NCI-H1105 (cell line): ENCODE measurements at places on chromosomes 7 and 10.
A peak's percentile ranks its signal among the peaks of the same experiment; 100 is the strongest.

DNA sequence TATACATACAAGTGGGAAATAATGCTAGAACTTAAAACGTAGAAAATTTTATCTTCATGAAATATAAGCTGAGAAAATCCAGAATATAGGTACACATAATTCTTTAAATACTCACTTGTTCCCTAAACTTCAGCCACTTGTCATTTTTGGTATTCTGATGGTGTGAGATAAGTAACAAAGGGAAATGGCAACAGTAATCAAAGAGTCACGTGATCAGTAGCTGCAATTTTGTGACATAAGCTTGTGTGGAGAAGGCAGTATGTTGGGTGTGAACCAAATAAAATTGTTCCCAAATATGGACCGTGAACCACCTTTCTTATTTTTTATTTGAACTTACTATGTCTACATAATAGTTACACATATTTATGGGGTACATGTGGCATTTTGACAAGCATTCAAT is 650.3 kb upstream of the ADARB2 start:
- DNase-seq, result no peak

- DNase-seq, result no peak
Measured at GRCh38 chr10:69738071-69738470, 63.6 kb upstream of the COL13A1 start.

DNA sequence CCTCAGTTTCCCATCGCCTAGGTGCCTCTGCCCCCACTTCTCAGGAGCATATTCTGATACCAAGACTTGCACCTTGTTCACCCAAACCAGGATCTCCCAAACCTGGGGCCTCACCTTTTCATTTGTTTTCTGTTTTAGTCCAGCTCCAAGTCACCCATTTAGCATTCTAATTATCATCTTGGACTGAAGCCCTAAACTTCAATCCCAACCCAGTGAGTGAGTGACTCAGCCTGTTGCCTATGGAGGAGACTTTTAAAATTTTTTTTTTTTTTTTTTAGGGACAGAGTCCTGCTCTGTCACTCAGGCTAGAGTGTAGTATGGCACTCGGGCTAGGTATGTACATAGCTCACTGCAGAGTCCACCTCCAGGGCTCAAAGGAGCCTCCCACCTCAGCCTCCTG is 378.9 kb upstream of the AUTS2 start:
- no peak for DNase-seq

DNA sequence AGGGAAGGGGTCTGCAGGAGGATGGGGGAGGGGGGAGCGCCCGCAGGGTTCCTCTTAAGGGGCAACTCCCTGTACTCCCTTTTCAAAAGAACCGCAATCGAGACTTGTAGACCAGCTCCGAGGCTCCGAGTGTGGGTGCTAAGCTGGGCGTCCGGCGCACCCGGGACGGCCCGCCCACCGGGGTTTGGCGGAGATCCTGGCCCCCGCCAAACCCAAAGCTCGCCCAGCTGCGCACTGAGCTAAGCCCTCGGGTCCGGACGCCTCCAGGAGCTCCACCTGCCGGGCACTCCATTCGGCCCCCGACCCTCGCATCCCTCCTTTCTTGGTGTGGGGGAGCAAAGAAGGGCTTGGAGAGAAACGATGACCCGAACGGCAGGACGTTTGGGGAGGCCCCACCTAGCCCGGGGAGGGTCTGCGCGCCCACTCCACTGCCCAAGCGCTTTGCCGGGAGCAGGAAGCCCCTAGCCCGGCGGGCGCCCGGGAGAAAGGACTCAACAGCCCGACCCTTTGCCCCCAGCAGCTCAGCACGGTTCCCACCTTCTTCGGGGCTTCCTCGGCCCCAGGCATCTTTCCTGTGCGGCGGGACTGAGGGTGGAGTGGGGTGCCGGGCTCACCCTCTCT is 651 bp downstream of the AFAP1L2 start:
- no peak for DNase-seq

GRCh38 chr7:10662982-10663884 is 310.4 kb upstream of the PHF14 start:
- no peak for DNase-seq

DNA sequence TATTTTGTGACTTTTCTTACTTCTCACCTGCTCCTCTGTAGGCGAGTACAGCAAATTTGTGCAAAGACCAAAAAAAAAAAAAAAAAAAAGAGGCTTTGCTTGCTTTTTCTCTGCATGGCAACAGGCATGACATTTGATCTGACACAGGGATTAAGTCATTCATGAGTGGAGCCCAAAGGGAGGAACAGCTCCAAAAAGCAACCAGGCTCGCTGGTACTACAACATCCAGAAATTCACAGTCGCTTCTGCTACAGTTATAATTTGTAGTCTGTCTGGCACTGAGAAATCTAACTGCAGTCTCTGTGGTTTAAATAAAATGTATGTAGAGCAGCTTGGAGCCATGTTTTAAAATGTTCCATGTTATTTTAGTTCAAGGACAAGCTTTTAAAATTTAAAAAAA is 31.7 kb downstream of the MKX start:
- DNase-seq, result no peak

GRCh38 chr10:80201608-80202141 is 3.7 kb downstream of the ANXA11 start:
- no peak for DNase-seq

GRCh38 chr7:96486681-96487080 is 164.8 kb upstream of the SLC25A13 start:
- no peak for DNase-seq

DNA sequence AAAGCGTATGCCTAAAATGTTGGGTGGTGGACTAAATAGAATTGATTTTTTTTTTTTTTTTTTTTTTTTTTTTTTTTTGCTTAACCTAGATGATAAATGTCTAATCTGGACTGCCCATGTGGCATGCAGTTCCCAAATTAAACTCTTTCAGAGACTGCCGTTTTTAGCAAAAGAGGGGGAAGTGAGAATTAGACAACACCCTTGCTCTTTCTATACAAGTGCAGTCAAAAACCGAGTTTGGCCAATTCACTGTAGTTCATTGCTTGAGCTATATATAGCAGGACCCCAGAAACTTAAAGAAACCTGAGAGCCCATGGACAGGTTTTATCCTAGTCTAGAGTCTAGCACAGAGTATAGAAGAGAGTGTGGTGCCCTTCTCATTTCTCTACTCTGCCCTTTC is 141.9 kb downstream of the GRM3 start:
- no peak for DNase-seq

GRCh38 chr7:20510573-20510900 is 104.9 kb upstream of the ABCB5 start:
- no peak for DNase-seq

- no peak for DNase-seq
Measured at GRCh38 chr10:129058664-129059155, 408.3 kb upstream of the MGMT start.

DNA sequence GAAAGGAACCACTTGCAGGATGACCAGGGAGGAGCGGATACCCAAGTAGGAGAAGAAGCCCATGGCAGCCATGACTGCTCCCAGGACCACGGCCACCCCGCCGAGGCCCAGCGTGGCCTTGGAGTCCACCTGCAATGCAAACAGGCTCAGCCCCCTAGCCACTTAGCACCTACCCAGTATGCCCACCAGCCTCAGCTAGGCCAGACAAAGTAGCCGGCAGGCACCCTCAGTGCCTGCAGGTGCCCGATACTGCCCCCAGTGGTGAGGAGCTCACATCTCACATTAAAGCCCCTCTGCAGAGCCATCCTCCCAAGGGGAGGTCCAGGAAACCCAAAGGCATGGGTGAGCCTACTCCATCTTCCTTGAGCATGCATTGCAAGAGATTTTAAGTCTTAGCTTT is 6.6 kb downstream of the NPC1L1 start:
- peak; percentile 6 for DNase-seq

DNA sequence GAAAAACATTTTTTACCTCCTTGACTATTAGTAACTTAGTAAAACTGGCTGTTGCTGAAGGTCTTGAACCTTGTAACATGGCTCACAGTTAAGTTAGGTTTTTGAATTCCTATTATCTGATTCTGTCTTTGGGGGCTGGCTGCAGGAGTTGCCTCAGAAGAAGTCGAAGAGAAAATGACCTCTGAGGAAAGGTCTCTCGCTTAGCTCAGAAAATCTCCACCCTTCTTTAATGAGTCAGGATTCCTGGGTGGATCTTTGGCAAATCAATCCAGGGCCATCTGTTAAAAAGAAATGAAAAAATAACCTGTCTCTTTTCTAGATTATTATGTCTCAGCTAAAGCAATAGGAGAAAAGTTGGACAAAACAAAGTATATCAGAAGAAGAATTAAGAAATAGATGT is 267.8 kb upstream of the SEMA3C start:
- DNase-seq, result no peak

GRCh38 chr7:139332697-139333359 is 8.3 kb upstream of the FMC1 start:
- no peak for DNase-seq

- no peak for DNase-seq
Measured at GRCh38 chr10:13877154-13877909, 290.6 kb downstream of the PRPF18 start.

- DNase-seq, result no peak
Measured at GRCh38 chr10:78348411-78349164, 314.9 kb downstream of the RPS24 start.

DNA sequence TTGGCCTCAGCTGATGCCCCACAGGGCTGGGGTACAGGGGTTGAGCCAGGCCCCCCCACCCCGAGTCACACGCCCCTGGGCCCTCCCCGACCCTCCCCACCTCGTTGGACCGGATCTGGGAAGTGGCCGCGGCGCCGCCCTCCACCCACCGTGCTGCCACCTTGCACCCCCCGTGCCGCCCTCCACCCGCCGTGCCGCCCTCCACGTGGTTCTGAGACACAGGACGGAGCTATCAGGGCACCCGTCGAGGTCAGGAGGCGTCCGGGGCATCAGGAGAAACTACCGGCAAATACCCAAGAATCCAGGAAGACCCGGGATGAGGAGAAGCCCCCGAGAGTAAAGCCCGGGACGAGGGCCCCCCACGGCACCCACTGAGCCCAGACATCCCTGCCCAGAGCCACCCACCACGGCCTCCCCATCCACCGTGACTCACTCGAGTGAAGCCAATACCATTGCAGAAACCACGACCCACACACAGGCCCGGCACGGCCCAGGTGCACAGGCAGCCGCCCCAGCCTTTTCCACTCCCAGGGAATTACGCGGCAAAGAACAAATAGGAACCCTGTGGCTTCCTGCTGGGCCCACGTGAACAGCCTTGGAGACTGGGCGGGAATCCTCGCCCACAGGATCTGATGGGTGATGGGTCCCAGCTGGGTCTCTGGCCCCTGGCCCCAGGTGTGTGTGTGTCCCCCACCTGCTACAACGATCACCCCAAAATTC is 34.0 kb downstream of the ADAP1 start:
- no peak for DNase-seq

DNA sequence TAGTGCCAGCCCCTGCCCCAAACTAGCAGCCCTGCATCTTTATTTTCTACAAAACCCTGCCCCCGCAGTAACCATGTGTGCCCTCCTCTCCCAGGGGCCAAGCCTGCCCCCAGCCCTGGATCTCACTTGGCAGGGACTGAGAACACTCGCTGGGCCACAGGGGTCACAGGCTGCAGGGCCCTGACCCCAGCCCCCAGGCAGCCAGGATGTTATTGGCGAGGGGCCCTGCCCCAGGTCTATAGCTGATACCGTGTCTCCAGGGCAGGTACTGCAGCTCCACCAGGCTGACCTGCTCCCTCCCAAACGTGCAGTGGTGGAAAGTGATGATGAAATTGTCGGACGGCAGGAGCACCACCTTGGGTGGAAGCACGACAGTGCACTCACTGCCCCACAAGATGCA is 35.9 kb upstream of the TUBB8 start:
- DNase-seq, result no peak

GRCh38 chr10:79063661-79064492 is 4.9 kb upstream of the ZMIZ1 start:
- DNase-seq, result no peak

- no peak for DNase-seq
Measured at GRCh38 chr7:42709284-42709683, 202.6 kb downstream of the C7orf25 start.

DNA sequence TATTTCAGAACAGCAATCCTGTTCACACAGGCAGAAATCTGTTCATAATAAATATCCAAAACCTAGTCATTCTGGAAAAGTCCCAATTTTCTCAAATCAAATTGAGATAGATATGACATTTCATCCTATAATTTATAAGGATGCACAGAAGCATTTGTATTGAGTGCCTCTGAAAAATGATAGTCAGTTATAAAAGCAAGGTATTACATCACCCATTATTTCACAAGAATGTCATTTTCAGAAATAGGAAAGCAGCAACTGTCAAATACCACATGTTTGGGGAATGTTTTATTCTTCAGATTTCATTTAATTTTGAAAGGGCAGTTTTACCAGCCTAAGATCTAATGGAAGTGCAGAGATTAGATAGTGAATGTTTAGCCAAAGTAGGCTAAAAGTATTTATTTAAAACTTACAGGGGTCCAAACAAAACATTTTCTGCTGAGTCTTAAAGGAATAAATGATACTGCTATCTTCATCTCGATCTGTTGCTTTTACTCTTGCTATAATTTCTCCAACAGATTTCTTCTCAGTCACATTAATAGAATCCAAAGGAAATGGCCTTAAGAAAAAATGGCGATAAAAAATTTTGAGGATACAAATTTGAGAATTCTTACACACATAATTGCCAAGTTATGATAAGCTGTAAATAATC is 185.8 kb downstream of the HGF start:
- no peak for DNase-seq

DNA sequence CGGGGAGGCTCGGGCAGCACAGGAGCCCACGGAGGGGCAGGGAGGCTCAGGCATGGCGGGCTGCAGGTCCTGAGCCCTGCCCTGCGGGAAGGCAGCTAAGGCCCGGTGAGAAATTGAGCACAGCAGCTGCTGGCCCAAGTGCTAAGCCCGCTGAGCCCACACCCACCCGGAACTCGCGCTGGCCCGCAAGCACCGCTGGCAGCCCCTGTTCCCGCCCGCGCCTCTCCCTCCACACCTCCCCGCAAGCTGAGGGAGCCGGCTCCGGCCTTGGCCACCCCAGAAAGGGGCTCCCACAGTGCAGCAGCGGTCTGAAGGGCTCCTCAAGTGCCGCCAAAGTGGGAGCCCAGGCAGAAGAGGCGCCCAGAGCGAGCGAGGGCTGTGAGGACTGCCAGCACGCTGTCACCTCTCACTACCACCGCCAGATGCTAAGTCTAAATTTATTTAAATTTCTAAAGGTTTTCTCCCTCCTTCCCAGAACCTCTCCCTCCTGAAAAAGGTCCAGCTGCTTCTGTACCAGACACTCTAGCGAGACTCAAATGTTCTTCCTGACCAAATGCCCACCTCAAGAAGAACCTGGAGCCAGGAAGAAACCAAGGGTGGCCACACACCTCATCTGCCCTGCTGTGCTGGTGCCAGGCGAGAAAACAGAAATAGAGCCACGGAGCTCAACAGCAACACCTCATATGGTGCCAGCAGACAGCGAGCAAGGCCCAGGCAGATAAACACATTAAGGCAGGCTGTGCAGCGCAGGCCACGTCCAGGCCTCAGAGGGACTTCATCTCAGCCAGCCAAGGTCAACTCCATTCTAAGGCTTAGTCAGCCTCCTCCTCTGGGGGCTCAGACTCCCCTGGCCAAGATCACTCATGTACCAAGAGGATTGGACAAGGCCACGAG is 47.0 kb downstream of the KCNMA1 start:
- no peak for DNase-seq

DNA sequence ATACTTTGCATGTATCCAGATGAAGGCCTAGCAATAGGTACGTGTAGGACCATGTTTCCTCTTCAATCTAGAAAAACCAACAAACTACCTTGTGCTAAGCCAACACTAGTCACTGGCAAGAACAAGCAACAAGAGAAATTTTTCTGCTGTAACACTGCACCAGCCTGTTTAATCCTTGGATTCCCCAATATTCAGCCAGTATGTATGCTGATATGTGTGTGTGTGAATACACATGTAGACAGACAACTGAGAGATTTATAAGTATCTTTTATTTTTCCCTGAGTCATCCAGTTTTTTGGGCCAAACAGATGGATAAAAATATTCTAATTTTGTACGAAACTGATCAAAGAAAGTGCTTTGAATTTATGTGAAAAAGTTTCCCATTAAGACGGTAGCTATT is 26.2 kb downstream of the GLI3 start:
- DNase-seq, result no peak
